ENCODE measurements at places on chromosomes 7 and 10. TPM values are rescaled to one million over a fixed set of nuclear protein-coding genes. Genes with fewer than 3 reads are reported as not detected.

Gene RASSF4
- total RNA-seq, result 2.8 TPM

Gene PRSS37
- total RNA-seq, result not detected

- no peak for DNase-seq
Measured at GRCh38 chr7:128922496-128923410, 12.2 kb upstream of the KCP start.

DNA sequence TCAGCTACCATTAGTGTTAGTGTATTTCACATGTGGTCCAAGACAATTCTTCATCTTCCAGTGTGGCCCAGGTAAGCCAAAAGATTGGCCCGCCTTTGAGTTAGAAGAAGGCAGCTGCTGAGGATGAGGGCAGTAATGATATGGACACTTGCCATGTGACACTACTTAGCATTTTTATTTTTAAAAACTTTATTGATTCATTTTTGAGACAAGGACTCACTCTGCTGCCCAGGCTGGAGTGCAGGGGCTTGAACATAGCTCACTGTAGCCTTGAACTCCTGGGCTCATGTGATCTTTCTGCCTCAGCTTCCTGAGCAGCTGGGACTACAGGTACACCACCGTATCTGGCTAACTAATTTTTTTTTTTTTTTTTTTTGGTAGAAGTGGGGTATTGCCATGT, 12.3 kb upstream of the ACTR3B start:
- DNase-seq, result no peak

GRCh38 chr7:150803161-150803860, 2.7 kb downstream of the TMEM176A start:
- no peak for DNase-seq

DNA sequence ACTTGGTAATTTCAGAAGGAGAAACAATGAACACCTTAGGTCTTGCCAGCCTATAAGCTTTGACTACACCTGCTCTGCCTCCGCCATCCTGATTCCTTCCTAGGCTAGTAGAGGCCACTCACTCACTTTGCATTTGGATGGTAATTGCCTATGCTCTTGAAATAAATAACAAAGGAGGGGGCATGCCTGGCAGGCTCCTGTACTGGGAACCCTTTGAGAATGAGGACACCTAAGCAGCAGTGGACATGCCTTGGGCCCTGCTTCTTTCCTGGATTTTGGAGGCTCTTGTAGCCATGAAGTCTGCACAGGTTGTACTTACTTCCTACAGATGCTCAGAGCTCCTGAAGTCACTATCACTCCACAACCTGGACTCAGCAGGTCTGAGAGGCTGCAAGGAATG, 65.8 kb downstream of the BLNK start:
- DNase-seq, result no peak

- no peak for DNase-seq
Measured at GRCh38 chr7:67764289-67764688, 767.7 kb downstream of the TYW1 start.

Gene CLCN1
- 0.47 TPM for total RNA-seq

Gene PTPN20
- total RNA-seq, result not detected

Gene ATRNL1
- total RNA-seq, result 1.3 TPM

- no peak for DNase-seq
Measured at GRCh38 chr10:105706281-105707026, 1065.4 kb downstream of the SORCS3 start.

- DNase-seq, result no peak
Measured at GRCh38 chr7:129591868-129592267, 19.7 kb upstream of the NRF1 start.

DNA sequence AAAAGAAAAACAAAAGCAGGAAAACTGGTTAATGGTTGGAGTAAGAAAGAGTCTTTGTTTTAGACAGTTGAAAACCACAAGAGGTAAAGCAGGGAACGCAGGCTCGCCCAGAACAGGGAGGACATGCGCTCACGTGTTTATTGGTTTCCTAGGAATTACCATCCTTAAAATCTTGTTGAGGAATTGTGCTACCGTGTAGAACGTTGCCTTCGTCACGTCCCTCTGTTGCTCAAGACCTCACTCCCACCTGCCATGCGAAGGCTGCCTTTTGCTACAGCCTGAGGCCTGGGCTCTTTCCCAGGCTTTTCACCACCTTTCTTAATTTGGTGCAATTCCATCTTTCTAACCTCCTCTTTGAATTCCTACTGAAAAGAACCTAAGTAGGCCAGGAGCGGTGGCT, 61.6 kb upstream of the CAMK1D start:
- no peak for DNase-seq

Gene MKI67
- 202 TPM for total RNA-seq

DNA sequence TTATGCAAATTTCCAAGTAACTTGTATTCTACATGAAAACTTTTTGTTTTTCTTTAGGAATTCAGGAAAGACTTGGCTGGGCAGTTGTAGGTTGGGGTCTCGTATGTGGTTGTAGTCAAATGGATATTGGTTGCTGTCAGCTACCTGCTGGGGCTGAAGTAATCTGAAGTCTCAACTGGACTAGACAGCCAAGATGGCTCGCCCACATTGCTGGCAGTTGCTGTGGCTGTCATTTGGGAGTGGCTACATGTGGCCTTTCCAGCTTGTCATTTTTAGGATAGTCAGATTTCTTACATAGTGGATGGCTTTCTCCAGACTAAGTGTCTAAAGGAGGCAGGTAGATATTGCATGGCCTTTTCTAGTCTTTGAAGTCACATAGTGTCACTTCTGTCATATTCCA, 32.6 kb downstream of the EXOC6 start:
- DNase-seq, result no peak

DNA sequence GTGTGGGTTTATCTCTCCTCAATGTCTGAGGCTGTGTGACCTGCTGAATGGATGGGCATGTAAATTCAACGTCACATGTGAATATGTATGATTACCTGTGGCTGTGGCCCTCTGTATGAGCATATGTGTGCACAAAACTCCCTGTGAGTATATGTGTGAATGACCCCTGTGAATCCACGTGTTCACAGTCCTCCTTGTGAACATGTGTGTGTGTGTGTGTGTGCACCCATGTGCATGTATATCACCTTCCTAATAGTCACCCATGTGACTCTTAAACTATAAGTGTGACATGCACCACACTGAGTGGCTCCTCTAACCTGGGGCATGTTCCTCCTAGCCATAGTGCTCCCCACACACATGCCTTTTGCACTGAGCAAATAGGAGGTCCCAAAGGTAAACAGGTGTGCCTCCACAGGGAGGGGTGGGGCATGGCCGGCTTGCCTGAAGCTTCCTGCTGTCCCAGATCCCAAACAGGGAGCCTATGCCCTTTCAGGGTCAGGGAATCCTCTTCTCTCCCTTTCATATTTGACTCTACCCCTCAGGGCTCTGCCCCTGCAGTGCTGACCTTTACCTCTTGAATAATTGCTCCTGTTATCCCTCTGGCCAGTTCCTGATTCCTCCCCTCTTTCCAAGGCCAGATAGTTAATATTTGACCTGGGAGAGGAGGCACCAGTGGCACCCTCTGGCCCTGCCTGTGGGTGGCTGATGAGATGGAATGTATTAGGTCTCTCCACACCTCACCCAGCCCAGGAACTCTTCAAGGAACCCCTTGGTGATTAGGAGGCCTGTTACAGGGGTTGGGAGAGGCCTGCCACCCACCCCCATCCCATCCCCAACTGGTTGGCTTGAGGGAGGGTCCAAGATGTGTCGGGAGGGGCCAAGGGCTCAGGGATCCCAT, 1.9 kb downstream of the SEMA4G start:
- DNase-seq, result no peak

DNA sequence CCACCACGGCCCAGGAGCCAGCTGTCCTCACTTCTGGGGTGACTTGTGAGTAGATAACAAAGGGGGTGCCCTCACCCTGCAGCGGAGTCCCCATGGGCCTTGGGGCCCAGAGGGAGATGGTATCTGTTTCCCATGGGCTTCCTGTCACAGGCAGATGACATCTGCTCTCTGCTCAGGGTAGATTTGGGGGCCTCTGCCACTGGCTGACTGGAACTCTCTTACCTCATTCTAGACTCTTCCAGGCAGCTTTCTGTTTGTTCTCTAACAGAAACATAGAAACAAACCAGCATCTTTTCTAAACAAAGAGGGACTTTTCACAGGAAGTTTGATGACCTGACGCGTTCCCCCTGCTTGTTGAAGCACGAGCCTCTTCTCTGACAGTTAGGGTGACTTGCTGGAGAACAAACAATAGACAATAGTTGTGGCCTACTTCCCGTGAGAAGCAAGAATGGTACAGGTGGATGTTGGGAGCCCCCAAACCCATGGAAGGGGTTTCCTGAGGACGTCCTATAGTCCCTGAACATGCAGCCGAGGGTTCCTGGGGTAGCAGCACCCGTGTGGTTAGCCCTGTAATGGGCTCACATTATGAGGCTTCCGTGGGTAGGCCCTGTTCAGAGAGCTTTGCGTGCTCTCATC, 61.6 kb downstream of the GRK5 start:
- no peak for DNase-seq

Gene GHRHR
- total RNA-seq, result not detected

DNA sequence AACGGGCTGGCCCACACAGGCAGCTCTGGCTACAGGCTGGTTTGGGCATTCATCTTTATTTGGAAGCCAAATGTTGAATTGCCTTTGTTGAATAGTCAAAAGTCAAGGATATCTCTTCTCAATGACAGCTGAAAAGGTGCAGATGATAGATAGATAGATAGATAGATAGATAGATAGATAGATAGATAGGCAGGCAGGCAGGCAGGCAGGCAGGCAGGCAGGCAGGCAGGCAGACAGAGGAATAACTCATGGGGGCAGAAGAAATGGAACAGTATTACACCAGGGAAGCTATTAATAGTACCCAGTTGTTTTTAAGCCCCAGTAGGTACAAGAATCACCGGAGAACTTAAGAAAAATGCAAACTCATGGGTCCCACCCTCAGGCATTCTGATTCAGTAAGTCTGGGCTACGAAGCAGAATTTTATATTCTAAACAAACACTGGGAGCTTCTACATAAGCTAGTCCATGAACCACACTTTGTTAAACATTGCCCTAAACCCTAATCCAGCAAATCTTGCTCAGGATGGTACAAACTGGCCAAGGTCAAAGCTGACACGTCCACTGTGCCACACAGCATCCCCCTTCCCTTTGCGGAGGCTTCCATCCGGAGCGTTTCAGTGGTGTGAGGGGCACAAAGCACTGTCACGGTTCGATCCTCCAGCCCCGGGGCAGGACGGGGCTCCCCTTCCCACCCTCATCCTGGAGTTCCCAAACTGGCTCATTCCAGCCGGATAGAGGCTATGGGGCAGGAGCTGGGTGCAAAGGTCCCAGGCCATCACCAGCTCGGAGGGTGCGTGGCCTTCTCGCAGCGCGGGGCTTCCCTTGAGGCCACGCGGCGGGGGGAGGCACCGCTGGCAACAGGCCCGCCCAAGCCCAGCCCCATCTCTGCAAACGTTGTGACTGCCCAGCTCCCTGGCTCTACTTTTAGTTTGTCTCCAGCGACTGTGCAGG, 6.7 kb downstream of the PRKAG2 start:
- DNase-seq, result no peak

DNA sequence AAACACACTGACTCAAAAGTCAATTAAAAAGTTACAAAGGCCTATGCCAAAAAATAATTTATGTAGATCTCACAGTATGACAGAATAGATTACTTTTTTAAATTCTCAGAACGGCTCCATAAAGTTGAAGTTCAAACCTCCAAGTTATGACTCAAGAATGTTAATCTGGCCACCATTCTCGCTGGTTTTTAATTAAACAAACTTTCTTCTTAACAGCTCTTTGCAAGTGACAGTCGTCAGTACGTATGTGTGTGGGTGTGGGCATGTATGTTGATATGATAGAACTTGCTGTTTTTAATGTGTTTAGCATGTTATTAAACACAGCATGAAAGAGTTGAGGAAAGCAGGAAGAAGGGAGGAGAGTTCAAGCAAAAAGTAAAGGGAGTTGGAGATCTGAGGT, 18.5 kb downstream of the PRKCQ start:
- no peak for DNase-seq
